ENCODE measurements at places on chromosomes 11 and 22. TPM values are rescaled to one million over a fixed set of nuclear protein-coding genes. Genes with fewer than 3 reads are reported as not detected.

The OR8G1 gene
- total RNA-seq = not detected

The CLNS1A gene
- 119 TPM for total RNA-seq

The TEX12 gene
- 0.13 TPM for total RNA-seq

The SNX32 gene
- total RNA-seq = 0.37 TPM

The PATE2 gene
- 0.13 TPM for total RNA-seq

The TSPAN18 gene
- total RNA-seq = 0.92 TPM

The BET1L gene
- 18.6 TPM for total RNA-seq

The LRRC55 gene
- not detected for total RNA-seq

The TRIM51 gene
- not detected for total RNA-seq

The APOA5 gene
- total RNA-seq = not detected

The SEPTIN3 gene
- total RNA-seq = not detected

The RIMBP3B gene
- total RNA-seq = 0.26 TPM

The DAGLA gene
- total RNA-seq = 2.2 TPM

The CDC42EP2 gene
- 7.3 TPM for total RNA-seq

The TUBA8 gene
- 0.87 TPM for total RNA-seq

The GAB2 gene
- 15.7 TPM for total RNA-seq

The STK33 gene
- total RNA-seq = 0.26 TPM

The MFNG gene
- 2.4 TPM for total RNA-seq

The WT1 gene
- total RNA-seq = not detected

The SLC22A8 gene
- not detected for total RNA-seq

The SLCO2B1 gene
- 0.06 TPM for total RNA-seq

The TRIM29 gene
- not detected for total RNA-seq

The LRRC74B gene
- not detected for total RNA-seq

The MMP8 gene
- not detected for total RNA-seq

The HORMAD2 gene
- not detected for total RNA-seq

The OR8G5 gene
- total RNA-seq = not detected

The SHANK3 gene
- total RNA-seq = 0.79 TPM

The HBG2 gene
- not detected for total RNA-seq

The TMEM109 gene
- total RNA-seq = 31.3 TPM

The VSIG10L2 gene
- total RNA-seq = not detected

The TRIM48 gene
- total RNA-seq = not detected

The OR52I1 gene
- total RNA-seq = not detected

The VSTM5 gene
- total RNA-seq = 0.12 TPM

The OR2AT4 gene
- total RNA-seq = not detected

The RFPL2 gene
- total RNA-seq = not detected

The SERHL2 gene
- 4.7 TPM for total RNA-seq

The GRM5 gene
- 0.06 TPM for total RNA-seq

The ELF5 gene
- not detected for total RNA-seq

The CALCA gene
- not detected for total RNA-seq

The FAM76B gene
- 15.3 TPM for total RNA-seq

The FXYD2 gene
- total RNA-seq = not detected

The CD82 gene
- total RNA-seq = 9.5 TPM

The APOL5 gene
- not detected for total RNA-seq

The MYO18B gene
- total RNA-seq = 11.1 TPM

The MIOX gene
- not detected for total RNA-seq

The MPPED2 gene
- 0.12 TPM for total RNA-seq

The TMEM86A gene
- total RNA-seq = 0.12 TPM

The ZFPL1 gene
- total RNA-seq = 32.7 TPM

The SSH3 gene
- 11.1 TPM for total RNA-seq

The OR51E2 gene
- total RNA-seq = not detected

The RIMBP3C gene
- 0.19 TPM for total RNA-seq

The DEFB131B gene
- not detected for total RNA-seq

The SPTY2D1 gene
- 15.2 TPM for total RNA-seq

All from aortic smooth muscle cell (primary cell).